ENCODE measurements at places on chromosomes 7 and 10.

DNA sequence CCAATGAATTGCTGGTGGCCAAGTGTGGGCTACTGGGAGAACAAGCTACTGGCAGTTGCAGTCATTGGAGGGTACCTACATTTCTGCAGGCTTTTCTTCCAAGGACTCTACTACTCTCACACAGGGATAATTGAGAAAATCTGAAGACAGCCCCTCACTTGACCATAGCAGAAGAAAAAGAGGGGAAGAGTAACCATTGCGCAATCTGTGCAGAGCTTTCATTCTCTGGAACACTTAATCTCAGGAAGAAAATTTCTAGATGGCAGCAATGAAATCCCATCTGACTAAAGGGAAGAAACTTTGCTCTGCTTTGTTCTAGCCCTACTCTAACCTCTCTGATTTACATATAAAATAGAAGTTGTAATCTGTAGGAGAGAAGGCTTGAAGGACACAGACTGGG lies 1239.6 kb upstream of the SORCS1 start:
- no peak for DNase-seq

- DNase-seq: no peak
These were observed 195.4 kb upstream of the AOAH start for GRCh38 chr7:36919738-36920137.

- no peak for DNase-seq
These were observed 364.2 kb downstream of the AUTS2 start for GRCh38 chr7:69962186-69963065.

DNA sequence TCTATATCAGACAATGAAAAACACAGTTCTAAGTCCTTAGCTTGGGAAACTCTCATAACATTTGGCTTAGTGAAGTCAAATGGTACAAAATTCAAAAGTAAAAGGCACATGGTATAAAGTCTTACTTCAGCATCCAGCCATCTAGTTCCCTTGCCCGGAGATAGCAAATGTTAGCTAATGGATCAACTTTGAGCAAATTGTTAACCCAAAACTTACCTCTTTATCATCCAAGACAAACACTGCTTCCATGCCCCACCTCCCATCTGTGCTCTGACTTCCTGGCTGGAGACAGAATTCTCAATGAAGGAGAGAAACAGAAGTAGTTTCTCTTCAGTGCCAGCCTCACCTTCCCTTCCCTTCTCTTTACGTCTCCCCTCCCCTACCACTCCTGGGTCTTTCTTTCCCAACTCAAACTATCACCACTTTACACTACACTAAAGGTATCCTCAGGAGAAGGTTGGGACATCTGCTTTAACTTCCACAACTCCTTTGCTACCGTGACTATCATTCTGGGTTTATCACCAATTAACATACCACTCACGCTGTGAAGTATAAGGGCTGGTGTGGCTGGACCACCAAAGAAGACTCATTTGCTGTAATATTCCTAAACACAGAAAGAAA lies 21.2 kb upstream of the ZNRF2 start:
- DNase-seq: no peak

DNA sequence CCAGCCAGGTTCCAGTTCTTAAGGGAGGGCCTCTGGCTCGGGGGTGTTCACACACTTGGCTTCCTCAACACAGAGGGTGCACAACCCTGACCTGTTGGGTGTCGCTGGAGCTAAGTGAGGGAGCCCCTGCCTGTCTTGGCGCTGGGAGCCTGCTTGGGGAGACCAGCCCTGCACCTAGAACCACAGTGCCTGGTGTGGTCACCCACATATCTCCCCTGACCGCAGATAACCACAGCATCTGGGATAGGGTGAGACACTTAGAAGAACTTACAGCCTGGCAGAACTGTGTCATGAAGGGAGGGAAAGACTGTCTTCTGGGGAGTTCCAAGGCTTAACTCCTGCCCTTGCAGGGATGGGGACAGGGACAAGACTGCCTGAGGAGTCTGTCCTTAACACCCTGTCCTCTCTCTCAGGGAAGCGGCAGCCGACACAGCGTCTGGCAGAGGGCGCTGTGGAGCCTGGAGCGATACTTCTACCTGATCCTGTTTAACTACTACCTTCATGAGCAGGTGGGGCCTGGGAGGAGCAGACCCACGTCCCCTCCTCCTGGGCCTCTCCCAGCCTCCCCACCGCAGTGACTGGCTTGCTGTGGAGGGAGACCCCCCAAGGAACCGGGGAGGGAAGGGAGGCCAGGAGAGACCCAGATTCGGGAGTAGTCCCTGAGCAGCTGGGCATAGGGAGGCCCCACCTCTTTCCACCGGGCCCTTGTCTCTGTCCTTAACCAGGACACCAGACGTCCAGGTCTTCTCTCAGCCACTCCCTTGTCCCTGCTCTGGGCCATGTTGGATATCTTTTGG lies 59.0 kb downstream of the PALD1 start:
- DNase-seq: peak; percentile 18

GRCh38 chr10:112071596-112072133 lies 111.9 kb downstream of the GPAM start:
- no peak for DNase-seq

- DNase-seq: no peak
These were observed 686.3 kb downstream of the XPNPEP1 start for GRCh38 chr10:109237050-109237449.

DNA sequence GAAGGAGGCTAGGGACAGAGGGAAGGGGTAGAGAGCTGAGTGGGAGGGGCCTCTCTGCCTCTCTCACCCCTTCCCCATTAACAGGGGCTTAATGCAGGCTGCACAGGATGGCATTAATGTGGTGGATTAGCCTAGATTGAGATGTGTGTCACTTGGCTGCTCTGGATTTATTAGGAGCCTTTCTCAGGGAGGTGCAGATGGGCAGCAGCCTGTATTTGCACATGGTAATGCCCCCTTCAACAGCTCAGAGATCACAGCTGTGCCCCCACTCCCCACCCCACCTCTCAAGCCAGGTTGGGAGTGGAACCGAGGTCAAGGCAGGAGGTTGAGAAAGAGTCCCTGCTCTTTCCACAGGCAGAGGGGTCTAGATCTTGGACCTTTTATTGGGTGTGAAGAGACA lies 7.3 kb downstream of the PITX3 start:
- DNase-seq: no peak

GRCh38 chr10:6473430-6473829 lies 106.6 kb downstream of the PRKCQ start:
- peak; percentile 27 for DNase-seq

Data from activated CD4-positive, alpha-beta T cell treated with anti-CD3 and anti-CD28 coated beads for 24 hours (primary cell).